ENCODE measurements at places on chromosomes 3 and 15. TPM values are rescaled to one million over a fixed set of nuclear protein-coding genes. Genes with fewer than 3 reads are reported as not detected.

- H3K4me3 ChIP-seq = no peak overlapping the region
- DNase-seq = no peak
- H3K27ac ChIP-seq = no peak overlapping the region
- H3K36me3 ChIP-seq = peaks cover 6% of the 10 kb centered on the region
- peaks cover 3% of the 10 kb centered on the region for H3K27me3 ChIP-seq
- no peaks in the 10 kb centered on the region for H3K4me1 ChIP-seq
These were observed 101.0 kb upstream of the C3orf80 start for GRCh38 chr3:160124224-160124623.

The CD200 gene
- 67.9 TPM for total RNA-seq

DNA sequence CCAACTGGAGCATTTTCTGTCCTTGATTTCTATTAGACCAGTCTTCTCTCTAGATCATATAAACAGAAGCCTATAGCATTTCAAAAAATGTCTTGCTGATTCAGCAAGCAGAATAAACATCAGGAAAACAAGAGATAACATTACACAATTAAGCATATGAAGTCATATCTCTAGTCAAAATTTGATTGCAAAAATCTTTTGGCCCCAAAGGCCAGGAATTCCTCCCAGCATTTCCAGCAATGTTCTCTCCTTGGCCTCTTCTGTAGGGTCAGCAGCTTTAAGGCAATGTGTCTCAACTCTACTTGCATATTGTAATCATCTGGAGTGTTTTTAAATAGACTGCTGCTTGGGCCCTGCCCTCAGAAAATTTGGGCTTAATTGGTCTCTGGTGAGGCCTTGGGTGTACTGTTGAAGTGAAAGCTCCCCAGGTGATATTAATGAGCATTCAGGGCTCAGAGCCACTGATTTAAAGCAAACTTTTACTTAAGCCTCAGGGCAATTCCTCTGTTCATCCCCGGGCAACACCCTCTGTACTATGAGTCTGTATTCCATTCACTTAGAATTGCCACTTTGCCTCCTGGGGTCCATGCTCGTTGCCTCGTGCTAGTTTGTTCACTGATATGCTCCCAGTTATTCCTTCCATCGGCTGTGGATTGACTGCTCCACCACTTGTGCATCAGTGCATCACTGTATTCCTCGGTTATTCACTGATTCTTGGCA, 1072.6 kb downstream of the ROBO2 start:
- DNase-seq = no peak
- H3K4me3 ChIP-seq = no peak overlapping the region
- peaks cover 5% of the 10 kb centered on the region for H3K36me3 ChIP-seq
- no peaks in the 10 kb centered on the region for H3K27me3 ChIP-seq

The XYLB gene
- total RNA-seq = 2.6 TPM

All from glutamatergic neuron (in vitro differentiated cells).